ENCODE measurements at places on chromosomes 16 and 17. TPM values are rescaled to one million over a fixed set of nuclear protein-coding genes. Genes with fewer than 3 reads are reported as not detected.
A peak's percentile ranks its signal among the peaks of the same experiment; 100 is the strongest.

DNA sequence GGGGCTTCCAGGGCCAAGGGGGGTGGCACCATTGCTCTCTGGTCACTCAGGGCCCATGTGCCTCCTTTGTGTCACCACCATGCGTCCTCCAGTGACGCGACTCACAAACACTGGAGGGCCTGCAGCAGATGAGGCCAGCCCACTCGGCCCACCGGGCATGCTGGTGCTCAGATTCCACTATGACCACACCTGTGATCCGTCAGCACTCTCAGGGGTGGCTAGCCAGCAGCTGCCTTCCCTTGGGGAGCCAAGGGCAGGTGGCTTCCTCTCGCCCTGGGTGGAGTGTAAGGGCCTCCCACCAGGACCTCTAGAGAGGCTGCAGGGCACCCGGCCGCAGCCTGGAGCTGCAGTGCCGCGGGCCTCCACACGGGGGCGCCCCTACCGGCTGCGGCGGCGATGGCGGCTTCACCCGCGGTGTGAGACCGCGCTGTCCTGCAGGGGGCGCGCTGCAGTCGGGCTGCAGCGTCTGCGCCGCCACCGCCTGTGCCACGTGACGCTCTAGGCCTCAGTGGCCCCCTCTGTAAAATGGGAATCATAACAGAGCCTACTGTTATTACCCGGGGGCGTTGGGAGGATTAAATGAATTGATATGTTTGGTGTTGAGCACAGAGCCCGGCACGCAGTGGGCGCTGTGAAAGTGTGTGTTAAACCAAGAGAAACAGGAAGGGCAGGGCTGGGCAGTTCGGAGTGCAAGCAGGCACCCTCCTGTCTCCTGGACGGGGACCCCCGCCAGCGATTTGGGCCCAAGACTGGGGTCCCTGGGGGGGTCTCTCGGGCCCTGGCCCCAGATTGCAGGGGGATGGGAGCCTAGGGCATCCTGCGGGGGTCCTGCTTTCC is 192.4 kb upstream of the GSE1 start:
- peak; percentile 88 for DNase-seq

GRCh38 chr17:50102164-50102991 is 7.2 kb downstream of the PDK2 start:
- peak; percentile 65 for DNase-seq

DNA sequence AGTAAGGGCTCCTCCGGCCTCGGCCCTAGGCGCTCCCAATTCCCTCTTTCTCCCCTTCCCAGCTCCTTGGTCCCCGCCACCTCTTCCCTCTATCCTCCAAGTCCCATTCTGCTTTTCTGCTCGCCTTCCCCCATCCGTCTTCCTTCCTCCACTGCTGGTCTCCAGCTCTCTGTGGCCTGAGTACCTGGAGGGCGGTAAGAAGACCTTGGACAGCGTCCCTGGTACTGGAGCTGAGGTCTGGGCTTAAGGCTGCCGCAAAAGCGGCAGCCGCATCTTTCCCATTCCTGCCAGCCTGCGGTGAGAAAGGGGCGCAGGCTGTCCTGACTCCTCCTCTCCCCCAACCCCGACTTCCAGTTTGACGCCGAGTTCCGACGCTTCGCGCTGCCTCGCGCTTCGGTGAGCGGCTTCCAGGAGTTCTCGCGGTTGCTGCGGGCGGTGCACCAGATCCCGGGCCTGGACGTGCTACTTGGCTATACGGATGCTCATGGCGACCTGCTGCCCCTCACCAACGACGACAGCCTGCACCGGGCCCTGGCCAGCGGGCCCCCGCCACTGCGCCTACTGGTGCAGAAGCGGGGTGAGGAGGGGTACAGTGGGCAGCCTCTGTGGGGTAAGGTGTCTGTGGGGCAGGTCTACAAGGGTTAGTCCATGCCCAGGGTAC is 471 bp downstream of the PARD6A start:
- DNase-seq = no peak

CD300LG gene
- total RNA-seq = 0.14 TPM

KRT15 gene
- total RNA-seq = not detected

GRCh38 chr16:21565861-21566669 is 33.3 kb upstream of the METTL9 start:
- no peak for DNase-seq

DNAH3 gene
- total RNA-seq = not detected

KDM6B gene
- 11.5 TPM for total RNA-seq

- DNase-seq = no peak
Observed at GRCh38 chr17:43818966-43819365, 14.0 kb downstream of the MPP3 start.

- DNase-seq = no peak
Observed at GRCh38 chr17:44197980-44198720, 1.5 kb downstream of the ATXN7L3 start.

ZNF18 gene
- 4.5 TPM for total RNA-seq

DNA sequence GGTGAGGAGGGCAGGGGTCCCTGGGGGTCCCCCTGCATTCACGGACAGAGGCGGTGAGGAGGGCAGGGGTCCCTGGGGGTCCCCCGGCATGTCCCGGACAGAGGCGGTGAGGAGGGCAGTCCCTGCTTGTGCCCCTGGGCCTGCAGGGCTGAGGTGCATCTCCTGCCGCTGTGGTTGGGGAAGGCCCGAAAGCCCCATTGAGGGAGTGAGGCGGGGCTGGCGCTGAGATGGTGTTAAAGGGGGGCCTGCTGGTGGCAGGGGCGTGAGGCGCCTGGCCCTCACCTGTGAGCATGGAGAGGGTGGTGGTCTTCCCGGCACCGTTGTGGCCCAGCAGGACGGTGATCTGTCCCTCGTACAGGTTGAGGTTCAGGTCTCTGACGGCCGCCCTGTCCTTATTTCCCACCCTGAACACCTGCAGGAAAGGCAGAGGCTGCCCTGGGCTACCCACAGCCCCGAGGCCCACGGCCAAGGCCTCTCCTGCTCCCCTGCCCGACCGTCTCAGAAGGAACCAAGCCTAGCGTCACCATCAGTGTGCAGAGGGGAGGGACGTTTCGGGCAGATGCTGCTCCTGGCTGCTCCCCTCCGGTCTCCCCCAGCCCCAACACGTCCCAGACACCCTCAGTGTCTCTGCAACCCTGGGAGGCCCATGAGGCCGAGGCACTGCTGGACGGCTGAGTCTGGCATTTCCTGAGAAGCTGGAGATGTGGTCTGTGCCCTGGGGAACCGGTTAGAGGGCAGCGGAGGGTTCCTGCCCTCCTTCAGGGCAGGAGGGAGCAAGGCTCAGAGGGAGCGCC is 31.4 kb upstream of the RNPS1 start:
- no peak for DNase-seq

CCR7 gene
- 0.89 TPM for total RNA-seq

GRCh38 chr17:73278049-73278464 is 16.4 kb upstream of the CPSF4L start:
- no peak for DNase-seq

GRCh38 chr16:28984619-28985135 is at the start of gene LAT:
Gene LAT (plus strand): TSS chr16:28985052. CDS start chr16:28985418, 366 bp downstream.
- DNase-seq = no peak

GRCh38 chr17:66980896-66981295 is 16.4 kb downstream of the CACNG4 start:
- DNase-seq = no peak

GRCh38 chr16:77304134-77304533 is 104.9 kb downstream of the SYCE1L start:
- no peak for DNase-seq

- no peak for DNase-seq
Observed at GRCh38 chr16:84150926-84151325, 5.8 kb downstream of the DNAAF1 start.

GRCh38 chr17:33680472-33680871 is 387.4 kb upstream of the ASIC2 start:
- DNase-seq = no peak

GRCh38 chr17:60610473-60610872 is 10.5 kb downstream of the PPM1D start:
- DNase-seq = no peak

DNA sequence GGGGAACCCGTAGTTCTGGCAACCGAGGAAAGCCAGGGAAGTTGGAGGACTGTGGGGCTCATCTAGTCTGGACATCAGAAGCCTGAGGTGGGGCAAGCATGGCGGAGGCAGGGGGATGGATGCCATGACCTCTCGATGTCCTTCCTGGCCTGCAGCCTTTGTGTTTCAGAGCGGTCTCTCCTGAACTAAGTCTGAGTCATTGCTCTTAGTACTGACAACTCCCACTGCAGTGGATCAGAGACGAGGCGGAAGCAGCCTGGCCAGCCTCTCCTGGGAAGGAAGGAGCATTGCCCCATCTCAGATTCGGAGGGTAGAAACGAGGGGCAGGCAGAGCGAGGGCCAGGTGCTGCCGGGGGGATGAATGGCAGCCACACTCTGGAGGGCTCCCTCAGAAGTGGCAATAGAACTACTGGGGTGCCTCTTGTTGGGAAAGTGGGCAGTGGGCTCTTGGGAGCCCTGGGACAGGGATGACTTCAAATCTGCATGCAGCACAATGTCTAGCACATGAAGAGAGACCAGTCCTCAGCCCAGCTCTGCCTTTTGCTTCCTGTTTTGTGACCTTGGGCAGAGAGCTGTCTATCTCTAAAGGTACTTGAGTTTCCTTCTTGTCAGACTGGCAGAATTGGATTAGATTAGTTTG is 3.6 kb upstream of the STAC2 start:
- no peak for DNase-seq

GRCh38 chr16:11857161-11857560 is 5.8 kb upstream of the RSL1D1 start:
- DNase-seq = no peak

DNA sequence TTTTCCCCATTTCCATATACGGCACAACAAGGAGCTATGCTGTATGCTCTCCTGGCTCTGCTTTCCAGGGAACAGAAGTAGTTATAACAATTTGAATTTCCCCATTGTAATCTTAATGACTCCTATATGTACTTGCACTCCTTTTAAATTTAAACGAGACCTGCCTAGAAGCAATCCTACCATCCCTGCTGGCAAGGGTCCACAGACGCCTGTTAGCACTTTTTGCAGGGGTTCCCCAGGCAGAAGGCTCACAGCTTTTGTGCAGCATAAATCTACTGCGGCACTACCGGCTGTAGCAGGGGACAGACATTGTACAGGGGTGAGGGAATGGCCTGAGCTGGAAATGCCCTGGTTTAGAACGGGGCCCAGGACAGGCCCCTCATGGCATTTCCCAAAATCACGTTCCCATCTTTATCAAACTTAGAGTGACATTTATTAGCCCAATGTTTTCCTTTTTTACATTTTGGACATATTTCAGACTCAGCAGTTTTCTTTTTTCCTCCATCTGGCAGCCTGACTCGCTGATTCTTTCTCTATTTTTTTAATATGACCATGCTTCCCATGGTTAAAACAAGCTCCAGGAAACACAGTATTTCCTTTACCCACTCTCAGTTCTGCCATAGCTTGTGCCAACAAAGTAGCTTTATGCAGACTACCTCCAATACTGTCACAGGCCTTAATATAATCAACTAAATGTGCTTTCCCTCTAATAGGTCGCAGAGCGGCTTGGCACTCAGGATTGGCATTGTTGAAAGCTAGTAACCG is 35.4 kb upstream of the USP22 start:
- no peak for DNase-seq

DNA sequence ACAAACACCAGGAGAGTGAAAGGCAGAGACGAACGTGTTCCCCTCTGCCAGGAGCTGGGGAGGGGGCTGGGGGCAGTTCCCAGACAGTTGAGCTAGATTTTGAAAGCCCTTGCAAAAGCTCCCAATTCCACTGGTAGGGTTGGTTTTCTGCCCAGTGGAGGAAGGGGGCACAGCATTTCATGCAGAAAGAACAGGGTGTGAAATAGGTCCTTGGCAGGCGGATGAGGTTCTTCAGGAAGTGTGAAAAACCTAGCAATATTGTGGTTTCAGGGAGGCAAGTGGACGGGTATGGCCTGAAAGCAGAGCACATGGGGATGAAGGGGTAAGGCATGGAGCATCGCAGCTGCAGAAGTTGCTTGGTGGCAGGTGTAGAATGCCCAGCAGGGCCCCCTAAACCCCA is 248.3 kb downstream of the KATNIP start:
- DNase-seq = no peak

GRCh38 chr16:68219725-68220351 is 16.1 kb downstream of the ESRP2 start:
- no peak for DNase-seq

DNA sequence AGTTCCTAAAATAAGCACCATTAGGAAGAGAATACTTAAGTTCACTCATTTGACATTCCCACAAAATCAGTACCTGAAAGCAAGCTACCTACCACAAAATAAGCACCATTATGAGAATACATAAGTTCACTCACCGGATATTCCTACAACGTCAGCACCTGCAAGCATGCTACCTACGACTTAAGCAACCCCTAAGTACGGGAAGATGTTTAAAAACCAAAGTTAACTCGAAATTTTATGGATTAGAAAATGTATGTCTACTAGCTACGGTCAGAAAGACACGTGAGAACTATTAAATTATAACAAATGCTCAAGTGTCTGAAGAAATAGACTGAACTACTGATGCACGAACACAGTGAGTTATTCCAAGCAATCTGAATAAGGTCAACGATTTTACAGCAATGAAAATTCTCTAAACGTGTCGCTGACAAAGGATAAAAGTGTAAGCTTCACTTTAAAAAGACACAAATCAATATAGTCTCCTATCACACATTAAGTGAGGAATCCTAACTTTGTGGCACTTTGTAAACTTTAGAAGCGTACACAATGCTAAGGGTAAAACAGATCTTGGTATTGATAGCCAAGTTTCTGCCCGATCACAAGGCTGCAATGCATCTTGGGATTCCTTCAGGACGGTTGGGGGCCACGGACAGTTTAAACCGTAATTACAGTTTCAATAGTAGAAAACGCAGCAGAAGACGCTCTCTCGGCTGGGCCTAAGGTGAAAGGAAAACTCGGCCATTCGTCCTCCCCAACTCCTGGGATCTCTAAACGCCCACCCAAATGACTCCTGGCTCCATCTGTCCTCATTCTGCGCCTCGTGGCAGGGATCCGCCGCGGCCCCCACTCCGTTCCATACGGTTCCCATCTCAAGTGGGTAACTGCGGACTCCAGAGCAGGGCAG is 1.3 kb downstream of the GSPT1 start:
- DNase-seq = peak; percentile 51

PRCD gene
- 0.75 TPM for total RNA-seq

DNA sequence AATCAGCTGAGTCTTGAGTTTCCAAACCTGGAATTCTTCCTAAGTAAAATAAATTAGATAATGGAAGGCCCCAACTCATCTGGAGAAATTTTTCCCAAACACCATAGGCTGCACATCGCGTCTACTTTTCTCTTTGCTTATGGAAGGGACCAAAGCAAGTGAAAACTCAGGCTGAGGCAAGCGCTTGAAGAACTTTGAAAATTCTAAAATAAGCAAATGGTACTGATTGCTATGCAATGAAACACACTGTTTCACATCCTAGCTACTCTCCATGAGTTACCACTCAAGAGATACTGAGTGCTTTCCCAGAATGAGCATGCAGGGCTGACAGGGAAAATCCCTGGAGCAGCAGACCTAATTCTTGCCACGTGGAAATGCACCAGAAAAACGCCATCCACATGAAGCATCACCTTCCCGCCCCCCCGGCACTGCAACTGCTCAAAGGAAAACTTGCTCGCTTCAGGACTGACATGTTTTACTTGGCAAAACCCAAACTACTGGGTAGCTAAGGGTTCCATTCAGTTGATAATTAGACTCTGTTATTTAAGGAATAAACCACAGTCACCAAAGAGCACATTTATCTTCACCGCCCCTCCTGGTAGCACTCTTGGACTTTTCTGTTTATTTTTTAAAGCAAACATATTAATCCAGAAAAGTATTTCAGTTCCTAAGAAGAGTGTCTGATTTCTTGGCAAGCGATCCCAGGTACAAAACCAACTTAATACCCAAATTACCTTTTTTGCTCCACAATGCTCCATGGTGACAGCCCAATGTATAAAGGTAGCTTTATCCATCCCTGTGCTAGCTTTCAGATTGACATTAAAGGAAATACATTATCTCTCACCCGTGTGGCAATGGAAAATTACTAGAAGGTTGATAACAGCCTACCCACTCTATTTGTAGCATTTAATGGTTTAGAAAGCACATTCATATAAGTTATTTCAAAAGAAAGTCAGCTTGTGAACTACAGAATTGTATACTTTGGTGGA is 62.5 kb downstream of the WDR59 start:
- DNase-seq = no peak

Measured in liver (tissue), 10 donors.